ENCODE measurements at places on chromosomes 1 and 21.

DNA sequence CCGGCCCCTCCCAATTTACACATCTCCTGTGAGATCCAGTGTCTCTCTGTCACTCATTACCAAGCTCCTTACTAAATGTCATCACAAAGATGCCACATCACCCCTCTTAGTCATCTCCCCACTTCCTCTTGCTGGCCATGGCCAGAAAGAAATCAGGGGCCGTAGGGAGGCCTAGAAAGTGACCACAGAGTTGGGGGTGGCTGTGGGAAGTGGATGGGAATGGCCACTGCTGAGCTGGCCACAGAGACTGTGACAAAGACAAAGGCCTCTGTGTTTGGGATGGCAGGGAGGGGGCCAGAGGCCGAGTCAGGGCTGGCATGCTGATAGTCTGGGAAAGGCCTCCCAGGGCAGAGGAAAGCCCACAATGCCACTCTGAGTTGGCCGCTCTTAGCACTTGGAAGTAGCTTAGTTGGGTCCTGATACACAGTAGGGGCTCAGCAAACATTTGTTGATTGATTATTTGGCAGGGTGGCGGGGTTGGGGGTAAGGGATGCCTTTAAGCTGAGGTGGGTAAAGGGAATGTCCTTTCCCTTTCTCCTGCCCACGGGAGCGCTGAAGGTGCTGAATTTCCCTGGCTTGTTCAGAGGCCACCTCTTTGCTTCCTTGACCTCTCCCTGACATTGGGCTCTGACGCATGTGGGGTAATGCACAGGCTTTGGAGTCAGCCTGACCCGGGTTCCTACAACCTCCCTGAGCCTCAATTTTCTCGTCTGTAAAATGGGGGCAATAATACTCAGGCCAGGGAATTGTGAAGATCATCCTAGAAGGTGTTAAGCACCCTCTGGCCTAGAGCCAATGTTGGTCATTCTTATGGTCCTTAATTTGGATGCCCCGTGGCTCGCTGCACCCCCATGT lies 13.2 kb downstream of the NAV1 start:
- DNase-seq, result no peak

GRCh38 chr1:229447809-229448252 lies 13.9 kb upstream of the ACTA1 start:
- DNase-seq, result no peak

GRCh38 chr1:159015440-159015909 lies 5.8 kb downstream of the IFI16 start:
- peak; percentile 75 for DNase-seq

GRCh38 chr21:45236481-45236880 lies 51.2 kb downstream of the POFUT2 start:
- no peak for DNase-seq

- no peak for DNase-seq
Observed at GRCh38 chr1:216562383-216562782, 139.1 kb upstream of the USH2A start.

DNA sequence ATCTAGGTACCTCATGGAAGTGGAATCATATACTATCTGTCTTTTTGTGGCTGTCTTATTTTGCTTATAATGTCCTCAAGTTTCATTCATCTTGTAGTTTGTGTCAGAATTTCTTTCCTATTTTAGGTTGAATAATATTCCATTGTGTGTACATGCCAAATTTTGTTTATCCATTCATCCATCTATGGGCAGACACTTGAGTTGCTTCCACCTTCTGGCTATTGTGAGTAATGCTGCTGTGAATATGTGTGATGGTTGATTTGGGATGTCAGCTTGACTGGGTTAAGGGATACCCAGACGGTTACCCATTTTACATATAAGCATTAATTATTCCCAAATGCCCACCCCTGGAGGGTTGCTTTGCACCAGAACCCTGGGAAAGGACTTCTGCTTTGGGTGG lies 477.5 kb downstream of the PTPRU start:
- DNase-seq, result no peak

DNA sequence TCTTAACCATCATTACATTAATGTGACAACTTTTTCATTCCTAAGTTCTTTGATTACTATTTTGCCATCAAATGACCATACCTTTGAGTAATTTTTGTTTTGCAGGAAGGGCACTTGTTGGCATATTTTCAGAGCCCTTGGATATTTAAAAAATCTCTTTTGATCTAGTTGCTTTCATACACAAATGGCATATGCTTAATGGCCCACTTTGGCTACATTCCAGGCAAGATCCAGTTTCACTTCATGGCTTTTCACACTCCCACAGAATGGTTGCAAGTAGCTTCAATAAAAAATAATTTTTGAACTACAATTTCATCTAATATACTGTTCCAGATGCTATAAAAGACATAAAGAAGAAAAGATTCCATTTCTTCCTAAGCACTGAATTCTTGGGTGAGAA lies 18.1 kb downstream of the ADAM30 start:
- DNase-seq, result no peak

- DNase-seq, result no peak
Observed at GRCh38 chr21:41597227-41597626, 89.3 kb upstream of the TMPRSS2 start.

GRCh38 chr1:37394574-37395464 lies 79.6 kb upstream of the ZC3H12A start:
- no peak for DNase-seq

GRCh38 chr21:30083225-30083945 lies 83.2 kb downstream of the CLDN17 start:
- no peak for DNase-seq

GRCh38 chr1:79089946-79090345 lies 83.4 kb upstream of the ADGRL4 start:
- no peak for DNase-seq

GRCh38 chr1:58754683-58755467 lies 29.0 kb downstream of the JUN start:
- DNase-seq, result peak; percentile 27

GRCh38 chr1:93346421-93346993 lies 800 bp downstream of the DR1 start:
- peak; percentile 56 for DNase-seq

DNA sequence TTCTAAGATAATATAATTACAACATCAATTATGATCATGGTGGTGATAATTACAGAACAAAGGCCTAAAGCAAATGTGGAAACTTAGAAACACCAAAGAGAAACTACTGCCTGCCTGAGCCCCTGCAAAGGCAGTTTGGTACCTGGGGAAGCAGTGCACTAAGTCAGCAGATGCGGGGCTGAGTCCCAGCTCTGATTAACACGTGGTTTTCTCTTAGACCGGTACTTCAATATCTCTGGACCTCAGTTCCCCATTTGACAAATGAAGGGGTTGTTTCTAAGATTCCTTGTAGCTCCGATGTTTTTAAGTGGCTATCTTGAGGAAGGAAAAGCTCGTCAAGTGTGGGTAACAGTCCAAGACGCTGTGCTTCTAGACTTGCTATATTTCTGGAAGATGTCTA lies 16.7 kb upstream of the PLEKHA6 start:
- no peak for DNase-seq

- peak; percentile 53 for DNase-seq
Observed at GRCh38 chr1:31984419-31985347, 29.0 kb upstream of the KHDRBS1 start.

GRCh38 chr1:85681087-85681486 lies 27.1 kb downstream of the ZNHIT6 start:
- no peak for DNase-seq

- DNase-seq, result no peak
Observed at GRCh38 chr1:177092001-177092400, 72.5 kb downstream of the ASTN1 start.

DNA sequence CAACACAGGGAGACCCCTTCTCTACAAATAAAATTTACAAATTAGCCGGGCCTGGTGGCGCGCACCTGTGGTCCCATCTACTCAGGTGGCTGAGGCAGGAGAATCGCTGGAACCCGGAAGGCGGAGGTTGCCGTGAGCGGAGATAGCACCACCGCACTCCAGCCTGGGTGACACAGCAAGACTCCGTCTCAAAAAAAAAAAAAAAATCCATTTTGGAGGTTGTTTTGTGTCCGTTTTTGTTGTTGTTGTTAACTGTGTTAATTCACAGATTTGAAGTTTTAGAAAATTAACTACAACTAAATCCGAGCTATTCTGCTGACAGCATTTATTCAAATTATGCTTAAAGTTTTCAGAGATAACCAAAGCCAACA lies 618 bp downstream of the CLCC1 start:
- peak; percentile 46 for DNase-seq

- DNase-seq, result peak; percentile 60
Observed at GRCh38 chr1:2921970-2922686, 99.1 kb upstream of the ACTRT2 start.

- no peak for DNase-seq
Observed at GRCh38 chr21:37655611-37656300, 260.5 kb downstream of the KCNJ6 start.

GRCh38 chr1:63880958-63881576 lies 107.2 kb downstream of the ROR1 start:
- no peak for DNase-seq

Measured in stimulated activated CD8-positive, alpha-beta memory T cell treated with anti-CD3 and anti-CD28 coated beads, Interleukin-4, amount 100 ng/mL, for 48 hours (primary cell).